ENCODE measurements at places on chromosomes 4 and X.

GRCh38 chrX:41192880-41193279 is 107.6 kb downstream of the USP9X start:
- no peak for DNase-seq

DNA sequence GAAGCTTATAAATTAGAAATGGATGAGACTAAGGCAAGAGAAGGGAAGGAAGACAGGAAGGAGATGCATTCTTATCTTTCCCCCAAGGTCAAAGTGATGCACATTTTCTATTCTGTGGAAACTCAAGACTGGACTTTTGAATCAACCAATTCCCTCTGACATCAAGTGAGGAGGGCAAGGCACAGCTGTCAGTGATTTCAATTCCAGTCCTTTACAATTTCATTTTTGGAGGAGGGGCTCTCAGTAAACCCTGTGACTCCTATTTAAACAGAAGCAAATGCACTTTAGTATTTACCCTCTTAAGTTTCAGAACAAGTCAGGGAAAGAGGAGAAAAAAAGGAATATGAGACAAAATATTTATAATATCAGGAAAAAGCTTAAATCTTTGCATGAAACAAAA is 134.0 kb downstream of the MGST2 start:
- DNase-seq, result no peak

DNA sequence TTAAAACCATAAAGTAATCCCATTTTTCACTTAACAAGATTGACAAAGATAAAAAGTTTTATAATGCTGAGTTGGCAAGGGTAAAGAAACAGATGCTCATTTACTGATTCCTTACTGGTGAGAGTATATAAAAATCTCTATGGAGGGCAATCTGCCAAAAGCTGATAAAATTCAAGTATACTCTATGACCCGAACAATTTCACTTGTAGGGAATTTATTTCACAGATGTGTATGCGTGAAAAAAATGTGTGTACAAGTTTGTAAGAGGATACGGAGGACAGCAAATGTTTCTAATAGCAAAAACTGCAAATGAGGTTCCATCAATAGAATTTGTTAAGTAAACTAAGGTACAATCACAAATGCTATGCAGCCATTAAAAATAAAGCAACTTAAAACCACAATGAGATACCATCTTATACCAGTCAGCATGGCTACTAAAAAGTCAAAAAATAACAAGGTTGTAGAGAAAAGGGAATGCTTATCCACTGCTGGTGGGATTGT is 23.4 kb downstream of the DHX15 start:
- DNase-seq, result no peak

DNA sequence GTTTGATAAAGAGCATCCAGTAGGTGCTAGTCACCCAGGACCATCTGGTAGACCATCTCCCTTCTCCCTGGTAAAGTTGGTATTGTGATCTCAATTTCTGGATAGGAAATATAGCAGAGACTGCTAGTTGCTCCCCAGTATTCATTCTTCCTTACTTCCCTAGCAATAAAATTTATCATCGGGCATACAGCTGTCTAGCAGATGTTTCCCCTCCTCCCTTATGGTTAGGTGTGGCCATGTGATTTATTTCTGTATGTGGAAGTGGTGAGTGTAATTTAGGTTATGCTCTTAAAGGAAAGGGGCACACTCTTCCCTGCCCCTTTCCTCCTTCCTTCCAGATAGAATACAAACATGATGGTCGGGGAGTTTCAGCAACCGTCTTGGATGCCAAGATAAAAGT is 12.3 kb upstream of the KCND1 start:
- DNase-seq, result no peak

GRCh38 chr4:8880851-8881250 is 9.2 kb upstream of the HMX1 start:
- no peak for DNase-seq

GRCh38 chr4:8279321-8280157 is 10.0 kb downstream of the HTRA3 start:
- no peak for DNase-seq

- DNase-seq, result no peak
Observed at GRCh38 chr4:76784237-76784636, 113.7 kb downstream of the SOWAHB start.

- DNase-seq, result no peak
Observed at GRCh38 chrX:129771266-129771995, 8.3 kb upstream of the SASH3 start.

DNA sequence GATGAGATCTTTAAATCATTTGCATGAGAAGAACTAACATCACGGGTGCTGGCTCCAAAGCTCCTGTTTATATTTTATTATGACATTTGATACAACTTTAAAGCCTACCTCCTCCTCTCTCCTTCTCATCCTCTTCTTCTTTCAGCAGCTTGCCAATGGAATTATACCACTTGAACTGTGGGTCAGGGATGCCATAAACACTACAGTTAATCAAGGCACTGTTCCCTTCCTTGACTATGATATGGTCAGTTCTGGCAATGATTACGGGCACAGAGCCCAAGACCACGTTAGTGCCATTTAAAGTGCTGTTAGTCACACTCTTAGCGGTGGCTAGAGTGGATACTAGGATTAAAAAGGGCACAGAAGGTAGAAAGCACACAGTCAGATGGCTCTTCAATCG is 20.7 kb downstream of the MFAP3L start:
- DNase-seq, result no peak

DNA sequence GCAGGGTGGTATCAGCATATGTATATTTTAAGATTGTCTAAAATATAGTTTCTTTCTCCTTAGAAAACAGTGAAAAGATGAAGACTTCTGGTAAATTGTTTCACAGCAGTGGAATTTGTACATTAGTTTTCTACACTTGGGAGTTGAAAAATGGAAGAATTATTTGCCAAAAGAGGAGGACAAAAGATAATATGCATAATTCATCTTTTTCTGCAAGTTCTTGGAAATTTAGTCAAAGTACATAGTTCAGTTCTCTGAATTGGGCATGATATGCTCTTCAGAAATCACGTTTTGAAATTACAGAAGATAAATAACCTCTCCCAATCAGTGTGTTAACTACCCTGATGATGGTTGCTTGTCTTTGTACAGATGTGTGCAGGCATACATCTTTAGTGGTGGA is 47.0 kb downstream of the RBPJ start:
- DNase-seq, result no peak

DNA sequence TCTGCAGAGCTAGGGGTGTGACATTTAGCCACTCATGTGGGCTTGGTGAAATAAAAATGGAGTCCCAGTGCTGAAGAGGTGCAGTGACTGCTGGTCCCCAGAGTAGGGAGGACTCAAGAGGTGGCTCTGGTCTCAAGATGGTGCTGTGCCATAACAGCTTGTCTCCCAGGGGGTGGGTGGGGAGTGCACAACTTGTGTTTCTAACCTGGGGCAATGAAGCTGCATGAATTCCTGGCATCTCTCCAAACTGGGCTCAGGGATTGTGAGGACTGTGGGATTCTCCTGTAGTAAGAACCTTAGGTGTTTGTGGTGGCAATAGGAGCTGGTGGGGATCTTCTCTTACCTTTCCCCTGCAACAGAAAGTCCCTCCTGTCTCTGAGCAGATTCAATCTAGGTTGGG is 278.9 kb upstream of the SFRP2 start:
- DNase-seq, result no peak

- DNase-seq, result peak; percentile 60
Observed at GRCh38 chrX:8194216-8194615, 23.1 kb upstream of the VCX2 start.
